ENCODE measurements at places on chromosomes 2 and 18. TPM values are rescaled to one million over a fixed set of nuclear protein-coding genes. Genes with fewer than 3 reads are reported as not detected.
A peak's percentile ranks its signal among the peaks of the same experiment; 100 is the strongest.

DNA sequence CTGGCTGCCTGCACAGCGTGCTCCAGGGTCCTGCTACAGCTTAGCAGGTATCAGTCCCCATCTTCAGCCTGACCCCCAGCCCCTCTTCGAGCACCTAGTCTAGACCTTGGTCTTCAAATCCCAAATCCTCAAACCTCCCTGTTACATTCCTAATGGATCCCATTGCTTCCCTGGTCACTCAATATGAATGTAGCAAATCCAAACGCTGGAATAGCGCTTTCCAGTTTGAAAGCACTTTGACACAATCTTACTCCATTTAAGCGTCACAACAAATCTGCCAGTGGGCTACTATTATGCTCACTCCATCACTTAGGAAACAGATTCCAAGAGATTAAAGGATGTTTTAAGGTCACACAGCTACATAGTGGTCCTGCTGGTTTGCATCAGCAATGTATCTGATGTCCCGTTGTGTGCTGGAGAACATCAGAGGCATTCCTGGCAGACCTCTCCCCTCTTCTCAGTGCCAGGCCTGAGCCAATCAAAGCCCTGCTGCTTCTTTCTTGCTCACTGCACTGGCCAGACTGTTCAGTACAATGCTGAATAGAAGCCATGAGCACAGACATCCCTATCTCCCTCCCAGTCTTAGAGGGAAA is 11.1 kb upstream of the INO80C start:
- no peaks in the 10 kb centered on the region for H3K36me3 ChIP-seq
- peaks cover 2% of the 10 kb centered on the region for H3K27me3 ChIP-seq
- H3K27ac ChIP-seq, result no peak overlapping the region

The FEV gene
- total RNA-seq, result not detected

The PROKR1 gene
- total RNA-seq, result not detected

GRCh38 chr2:156005531-156005930 is 327.0 kb downstream of the NR4A2 start:
- no peak overlapping the region for H3K27ac ChIP-seq
- H3K4me1 ChIP-seq, result no peaks in the 10 kb centered on the region
- no peak for DNase-seq
- H3K36me3 ChIP-seq, result no peaks in the 10 kb centered on the region
- no peak overlapping the region for H3K4me3 ChIP-seq
- no peaks in the 10 kb centered on the region for H3K27me3 ChIP-seq

GRCh38 chr2:206296128-206296527 is 21.7 kb downstream of the ZDBF2 start:
- no peaks in the 10 kb centered on the region for H3K27me3 ChIP-seq
- DNase-seq, result peak; percentile 65
- H3K36me3 ChIP-seq, result no peaks in the 10 kb centered on the region
- no peaks in the 10 kb centered on the region for H3K4me1 ChIP-seq

DNA sequence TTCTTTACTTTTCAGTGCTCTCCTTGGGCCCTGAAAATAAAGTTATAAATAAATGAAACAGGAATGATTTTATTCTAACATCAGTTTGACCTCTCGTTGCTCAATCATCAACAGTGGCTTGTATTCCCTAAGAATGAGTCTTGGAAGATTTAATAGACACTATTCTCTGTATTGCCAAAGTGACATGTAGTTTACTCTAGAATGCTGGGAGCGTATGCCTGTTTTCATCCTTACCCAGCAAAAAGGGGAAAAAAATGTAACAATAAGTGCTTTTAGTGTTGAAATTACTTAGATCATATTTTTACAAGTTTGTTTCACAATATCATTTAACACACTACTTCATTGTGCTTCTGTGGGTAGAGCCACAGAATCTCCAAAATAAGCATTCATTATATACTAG is 240.6 kb upstream of the CWC22 start:
- H3K4me1 ChIP-seq, result no peaks in the 10 kb centered on the region
- H3K36me3 ChIP-seq, result no peaks in the 10 kb centered on the region
- no peak overlapping the region for H3K4me3 ChIP-seq
- H3K27ac ChIP-seq, result no peak overlapping the region
- no peaks in the 10 kb centered on the region for H3K27me3 ChIP-seq
- DNase-seq, result no peak

DNA sequence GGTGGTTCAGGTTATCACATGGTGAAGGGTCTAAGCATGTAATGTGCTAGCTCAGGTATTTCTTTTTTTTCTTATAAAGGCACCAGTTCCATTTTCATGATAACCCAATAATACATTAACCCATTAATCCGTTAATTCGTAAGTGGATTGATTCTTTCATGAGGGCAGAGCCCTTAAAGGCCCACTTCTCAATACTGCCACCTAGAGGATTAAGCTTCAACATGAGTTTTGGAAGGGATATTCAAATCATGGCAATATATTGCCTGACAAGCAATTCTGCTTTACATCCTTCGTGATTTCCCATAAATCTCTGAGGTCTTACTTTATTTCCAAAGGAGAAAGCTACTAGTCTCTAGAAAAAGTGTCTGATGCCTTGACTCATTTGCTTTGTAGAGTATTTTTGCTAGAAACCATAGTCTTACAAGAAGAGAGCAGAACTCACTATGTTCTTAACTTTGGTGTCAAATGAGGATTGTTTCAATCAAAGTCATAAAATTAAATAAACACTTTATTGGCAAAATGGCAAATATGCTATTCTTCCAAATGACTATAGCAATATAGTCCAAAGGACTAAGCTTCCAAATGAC is 271.3 kb downstream of the KCNS3 start:
- no peaks in the 10 kb centered on the region for H3K36me3 ChIP-seq
- H3K27me3 ChIP-seq, result no peaks in the 10 kb centered on the region
- no peaks in the 10 kb centered on the region for H3K4me1 ChIP-seq
- no peak overlapping the region for H3K4me3 ChIP-seq

DNA sequence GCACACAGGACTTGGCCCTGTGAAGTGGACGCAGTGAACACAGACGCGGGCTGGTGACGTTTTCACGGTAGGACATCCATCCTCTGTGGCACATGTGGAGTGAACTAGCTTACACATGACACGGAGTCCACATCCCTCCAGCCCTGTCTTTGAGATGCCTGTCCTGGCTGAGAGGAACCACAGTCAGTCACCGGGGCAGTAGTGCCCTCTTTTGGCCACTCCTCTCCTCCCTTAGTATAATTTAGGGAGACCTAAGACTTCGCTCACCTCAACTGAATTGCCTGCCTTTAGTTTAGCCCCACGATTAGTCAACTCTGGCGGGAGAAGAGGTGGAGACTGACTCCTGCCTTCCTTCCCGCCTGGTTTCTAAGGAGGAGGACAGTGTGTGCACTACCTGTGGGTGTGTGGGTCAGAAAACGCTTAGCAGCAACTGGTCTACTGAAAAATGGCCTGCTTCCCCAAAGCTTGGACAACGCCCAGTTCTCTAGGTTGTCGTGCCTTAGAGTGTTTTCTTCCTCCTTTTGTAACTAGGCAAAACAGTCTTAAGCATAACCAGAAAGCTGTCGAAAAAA is 70.6 kb downstream of the MBP start:
- DNase-seq, result no peak
- no peak overlapping the region for H3K27ac ChIP-seq
- H3K4me3 ChIP-seq, result no peak overlapping the region
- H3K4me1 ChIP-seq, result peaks cover 9% of the 10 kb centered on the region
- H3K36me3 ChIP-seq, result no peaks in the 10 kb centered on the region

The ACVR1C gene
- total RNA-seq, result 0.83 TPM

The MAP2 gene
- total RNA-seq, result 51.0 TPM

The ALPI gene
- not detected for total RNA-seq

DNA sequence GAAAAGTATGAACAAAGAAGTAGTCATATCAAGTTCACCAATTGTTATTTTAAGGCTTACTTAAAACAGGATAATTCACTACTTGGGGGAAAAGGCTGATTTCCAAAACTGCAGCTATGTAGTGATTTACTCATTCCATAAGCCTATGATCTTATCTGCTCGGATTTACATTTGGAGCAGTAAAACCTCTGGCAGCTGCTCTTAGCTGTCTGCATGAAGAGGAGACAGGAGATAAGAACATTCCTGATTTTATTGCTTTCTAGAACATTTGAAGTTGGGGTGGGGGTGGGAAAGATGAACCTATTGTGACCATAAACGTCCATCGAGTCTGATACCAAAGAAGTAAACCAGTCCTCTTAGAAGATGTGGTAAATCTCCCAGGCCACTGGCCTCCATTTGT is 120.9 kb downstream of the MMADHC start:
- no peaks in the 10 kb centered on the region for H3K4me1 ChIP-seq
- no peaks in the 10 kb centered on the region for H3K27me3 ChIP-seq
- no peaks in the 10 kb centered on the region for H3K36me3 ChIP-seq
- H3K27ac ChIP-seq, result no peak overlapping the region

The TXNDC9 gene
- total RNA-seq, result 46.7 TPM

- H3K27ac ChIP-seq, result no peak overlapping the region
- peaks cover 19% of the 10 kb centered on the region for H3K27me3 ChIP-seq
- H3K36me3 ChIP-seq, result no peaks in the 10 kb centered on the region
- H3K4me1 ChIP-seq, result no peaks in the 10 kb centered on the region
- H3K4me3 ChIP-seq, result no peak overlapping the region
Measured at GRCh38 chr2:26513261-26513660, 35.3 kb upstream of the OTOF start.

The RAB6C gene
- not detected for total RNA-seq

- H3K4me3 ChIP-seq, result no peak overlapping the region
- H3K27ac ChIP-seq, result no peak overlapping the region
- no peaks in the 10 kb centered on the region for H3K36me3 ChIP-seq
- DNase-seq, result no peak
- H3K27me3 ChIP-seq, result no peaks in the 10 kb centered on the region
Measured at GRCh38 chr2:28316546-28317335, 75.9 kb upstream of the FOSL2 start.

The DLX1 gene
- not detected for total RNA-seq

DNA sequence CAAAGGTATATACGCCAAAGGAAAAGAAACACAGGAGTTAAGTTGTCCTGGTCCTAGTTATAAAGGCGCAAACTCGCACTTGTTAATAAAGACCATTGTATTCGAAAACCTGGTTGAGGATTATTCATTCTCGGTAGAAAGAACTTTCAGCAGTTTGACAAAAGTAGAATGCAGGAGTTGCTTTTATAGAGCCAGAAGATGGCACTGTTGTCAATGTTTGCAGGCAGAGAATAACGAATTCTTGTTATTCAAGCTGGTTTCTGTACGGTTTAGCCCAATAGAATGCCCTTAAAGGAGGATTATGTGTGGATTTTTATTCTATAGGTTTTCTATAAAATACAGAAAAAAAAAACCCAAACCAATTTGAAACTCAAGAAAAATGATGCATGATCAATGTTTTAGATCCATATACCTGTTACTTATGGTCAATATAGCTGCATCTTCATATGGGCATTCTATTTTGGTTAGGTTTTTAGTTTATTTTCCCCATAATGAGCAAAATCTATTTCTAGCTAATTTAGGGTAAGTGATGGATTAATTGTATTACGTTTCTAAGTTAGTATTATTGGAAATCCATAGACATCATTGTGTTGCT is 510.3 kb downstream of the PLCL1 start:
- H3K4me1 ChIP-seq, result no peaks in the 10 kb centered on the region
- no peak overlapping the region for H3K27ac ChIP-seq
- H3K4me3 ChIP-seq, result no peak overlapping the region
- DNase-seq, result peak; percentile 81

The PPP1R7 gene
- 53.7 TPM for total RNA-seq

DNA sequence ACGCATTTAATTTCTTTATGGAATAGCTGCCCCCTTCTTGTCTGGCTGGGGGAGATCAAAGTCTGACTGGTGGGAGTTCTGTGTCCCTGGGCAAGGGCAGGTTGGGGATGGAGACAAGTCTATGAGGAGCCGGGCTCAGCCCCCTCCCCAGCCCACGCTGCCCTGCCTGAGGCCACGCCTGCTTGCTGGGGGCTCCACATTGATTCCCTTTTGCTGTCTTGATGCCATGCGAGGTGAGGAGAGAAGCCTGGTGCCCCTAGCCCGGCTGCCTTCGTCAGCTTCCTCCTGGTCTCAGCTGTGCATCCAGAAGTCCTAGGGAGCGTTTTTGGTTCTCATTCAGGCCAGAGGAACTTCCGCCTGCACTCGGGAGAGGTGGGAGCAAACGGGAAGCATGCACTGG is 247.9 kb downstream of the NDUFA10 start:
- H3K4me1 ChIP-seq, result no peaks in the 10 kb centered on the region
- DNase-seq, result no peak
- H3K27me3 ChIP-seq, result no peaks in the 10 kb centered on the region
- H3K27ac ChIP-seq, result no peak overlapping the region
- no peaks in the 10 kb centered on the region for H3K36me3 ChIP-seq
- no peak overlapping the region for H3K4me3 ChIP-seq

The MAP3K19 gene
- total RNA-seq, result not detected

GRCh38 chr2:193382583-193382982 is 1187.8 kb upstream of the TMEFF2 start:
- no peaks in the 10 kb centered on the region for H3K4me1 ChIP-seq
- H3K27ac ChIP-seq, result no peak overlapping the region
- H3K27me3 ChIP-seq, result no peaks in the 10 kb centered on the region
- H3K4me3 ChIP-seq, result no peak overlapping the region
- no peaks in the 10 kb centered on the region for H3K36me3 ChIP-seq

The REG1B gene
- not detected for total RNA-seq

The IMPACT gene
- 29.5 TPM for total RNA-seq

DNA sequence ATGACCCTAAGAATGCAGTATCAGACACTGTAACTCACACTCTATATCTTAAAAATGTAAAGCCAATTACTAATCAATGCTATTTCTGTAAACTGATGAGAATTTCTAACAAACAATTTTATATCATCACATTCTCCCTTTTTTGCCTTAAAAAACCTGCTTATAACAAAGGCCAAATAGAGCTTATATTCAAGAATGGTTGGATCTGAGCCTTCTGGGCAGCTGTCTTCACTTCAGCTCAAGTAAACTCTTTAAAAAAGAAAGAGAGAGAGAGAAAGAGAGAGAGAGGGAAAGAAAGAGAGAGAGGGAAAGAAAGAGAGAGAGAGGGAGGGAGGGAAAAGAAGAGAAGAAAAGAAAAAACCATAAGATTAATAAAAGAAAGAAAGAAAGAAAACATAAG is 231.8 kb downstream of the KCNE4 start:
- no peak overlapping the region for H3K27ac ChIP-seq
- H3K4me1 ChIP-seq, result no peaks in the 10 kb centered on the region
- H3K36me3 ChIP-seq, result no peaks in the 10 kb centered on the region
- no peaks in the 10 kb centered on the region for H3K27me3 ChIP-seq

The DHRS9 gene
- not detected for total RNA-seq

- H3K27me3 ChIP-seq, result no peaks in the 10 kb centered on the region
- no peak overlapping the region for H3K27ac ChIP-seq
- H3K4me1 ChIP-seq, result peaks cover 10% of the 10 kb centered on the region
- H3K36me3 ChIP-seq, result no peaks in the 10 kb centered on the region
- H3K4me3 ChIP-seq, result no peak overlapping the region
Measured at GRCh38 chr2:111157071-111157661, 36.5 kb downstream of the BCL2L11 start.

The ACTG2 gene
- total RNA-seq, result 4.1 TPM

DNA sequence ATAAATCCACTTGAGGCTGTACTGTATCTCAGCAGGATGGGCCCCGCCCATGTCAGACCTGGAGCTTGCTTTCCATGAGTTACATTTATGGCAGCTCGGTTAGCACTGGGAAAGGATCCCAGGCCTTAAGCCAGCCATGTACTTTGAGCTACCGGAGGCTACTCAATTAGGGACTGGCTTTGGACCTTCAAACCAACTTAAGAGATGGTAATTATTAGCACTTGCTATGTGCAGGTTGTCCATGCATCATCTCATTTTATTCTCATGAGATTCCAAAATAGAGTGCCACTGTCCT is 64.4 kb downstream of the ACTR2 start:
- H3K27me3 ChIP-seq, result no peaks in the 10 kb centered on the region
- no peak for DNase-seq
- H3K4me1 ChIP-seq, result no peaks in the 10 kb centered on the region
- no peak overlapping the region for H3K27ac ChIP-seq

The LRRTM4 gene
- total RNA-seq, result not detected

Measured in fibroblast of lung (primary cell).